ENCODE measurements at places on chromosomes 16 and 17.

GRCh38 chr16:70651524-70651923 is 5.2 kb downstream of the IL34 start:
- no peak for DNase-seq

DNA sequence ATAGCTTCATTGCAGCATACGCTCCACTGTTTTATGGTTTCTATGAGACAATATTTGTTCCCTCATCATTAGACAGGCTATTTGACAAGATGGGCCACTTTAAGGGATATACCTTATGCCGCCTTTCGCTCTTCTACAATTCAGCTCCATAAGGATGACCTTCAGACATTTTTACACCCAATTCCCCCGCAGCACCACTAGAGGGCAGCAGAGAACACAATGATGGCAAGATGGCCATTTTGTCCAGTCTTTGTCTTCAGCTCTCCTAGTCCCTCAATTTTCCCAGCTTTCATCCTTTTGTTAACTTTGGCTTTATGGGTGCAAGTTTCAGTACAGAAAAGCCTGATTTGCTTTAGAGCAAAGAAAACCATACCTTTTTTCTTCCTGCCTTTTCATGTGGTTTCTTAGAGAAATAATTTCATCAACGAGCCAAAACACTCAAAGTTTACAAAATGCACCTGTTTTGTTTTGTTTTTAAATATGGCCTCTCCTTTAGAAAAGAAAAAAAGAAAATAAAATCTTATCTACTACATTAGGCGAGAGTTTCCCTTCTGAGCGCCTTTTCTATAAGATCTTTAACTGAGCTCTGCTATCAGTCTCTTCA is 355.3 kb downstream of the TOX3 start:
- DNase-seq: peak; percentile 72

GRCh38 chr16:27681681-27682080 is 131.7 kb downstream of the KATNIP start:
- no peak for DNase-seq

- DNase-seq: no peak
Observed at GRCh38 chr16:57386381-57386951, 14.2 kb downstream of the CX3CL1 start.

Data from GM12865 (cell line).